ENCODE measurements at places on chromosomes 3 and 15.

DNA sequence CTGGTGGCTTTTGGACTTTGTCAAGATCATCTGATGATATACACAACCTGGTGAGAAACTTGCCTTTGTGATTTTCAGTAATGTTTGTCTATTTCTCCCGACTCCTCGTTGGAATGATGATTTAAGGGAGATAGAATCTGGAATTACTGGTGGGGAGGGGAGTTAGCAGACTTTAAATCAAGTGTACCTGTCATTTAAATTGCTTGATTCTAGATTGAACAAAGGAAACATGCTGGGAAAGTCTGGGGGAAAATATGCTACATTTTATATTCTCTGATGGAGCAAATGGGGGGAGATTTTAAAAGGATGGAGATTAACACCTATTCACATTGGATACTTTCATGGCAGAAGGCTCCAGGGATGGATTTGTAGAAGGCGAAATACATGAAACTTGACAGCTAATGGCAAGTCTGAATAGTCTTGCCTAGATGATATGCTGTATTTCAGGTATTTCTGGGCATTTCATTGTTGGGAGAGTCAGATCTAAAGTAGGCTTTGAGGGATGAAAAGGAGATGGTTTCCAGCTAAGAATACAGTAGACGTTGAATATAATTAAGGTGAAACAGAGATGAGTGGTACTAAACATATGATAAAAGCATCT lies 189.1 kb upstream of the PDZRN3 start:
- DNase-seq, result no peak

- DNase-seq, result no peak
Observed at GRCh38 chr3:185896636-185897035, 41.2 kb downstream of the TRA2B start.

- no peak for DNase-seq
Observed at GRCh38 chr3:142915636-142916035, 26.8 kb upstream of the PCOLCE2 start.

DNA sequence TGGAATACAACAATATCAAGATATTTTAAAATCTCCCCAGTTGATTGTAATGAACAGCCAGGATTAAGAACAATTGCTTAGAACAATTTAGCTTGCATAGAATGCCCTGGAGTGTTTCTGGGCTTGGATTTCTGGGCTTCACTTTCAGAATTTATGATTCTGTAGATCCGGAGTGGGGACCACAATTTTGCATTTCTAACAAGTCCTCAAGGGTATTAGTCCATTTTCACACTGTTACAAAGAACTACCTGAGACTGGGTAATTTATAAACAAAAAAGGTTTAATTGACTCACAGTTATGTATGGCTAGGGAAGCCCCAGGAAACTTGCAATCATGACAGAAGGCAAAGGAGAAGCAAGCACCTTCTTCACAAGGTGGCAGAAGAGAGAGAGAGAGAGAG lies 54.3 kb upstream of the MYRIP start:
- no peak for DNase-seq

DNA sequence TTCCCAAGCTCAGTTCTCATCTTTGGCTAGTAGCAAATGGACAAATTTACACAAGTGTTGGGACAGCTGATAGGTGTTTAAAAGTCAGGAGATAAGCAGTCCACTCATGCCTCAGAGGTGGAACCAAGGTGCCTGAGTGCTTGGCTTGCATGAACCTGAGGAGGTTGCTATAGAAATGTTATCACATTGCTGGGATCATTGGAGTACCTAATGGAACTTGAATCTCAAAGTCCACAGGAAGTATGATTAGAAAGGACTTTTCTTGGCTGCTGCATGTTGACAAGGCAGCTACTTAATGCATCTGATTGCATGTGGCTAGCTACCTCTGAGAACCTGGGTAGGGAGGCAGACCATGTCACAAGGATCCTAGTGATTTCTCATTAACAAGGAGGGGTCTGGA lies 39.5 kb upstream of the C3orf80 start:
- DNase-seq, result no peak

GRCh38 chr3:50873376-50874157 lies 198.8 kb downstream of the DOCK3 start:
- DNase-seq, result no peak

- no peak for DNase-seq
Observed at GRCh38 chr15:85772668-85773067, 22.1 kb downstream of the KLHL25 start.

DNA sequence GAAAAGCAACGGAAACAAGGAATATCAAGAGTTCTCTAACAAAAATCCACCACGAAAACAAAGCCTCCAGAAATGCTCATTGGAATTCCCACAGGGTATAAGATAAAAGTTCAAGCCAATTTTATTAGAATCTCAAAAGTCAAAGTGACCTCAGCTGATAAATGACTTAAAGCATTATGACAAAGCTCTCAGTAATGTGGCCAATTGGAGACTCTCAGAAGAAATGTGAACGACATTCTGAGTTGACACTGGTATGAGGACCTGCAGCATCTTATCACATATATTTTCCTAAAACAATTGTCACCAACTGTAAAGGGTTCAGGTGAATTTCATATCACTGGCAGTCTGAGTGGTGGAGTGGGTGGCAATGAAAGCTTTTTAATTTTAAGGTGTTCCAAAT lies 199.1 kb downstream of the FOXP1 start:
- DNase-seq, result no peak

DNA sequence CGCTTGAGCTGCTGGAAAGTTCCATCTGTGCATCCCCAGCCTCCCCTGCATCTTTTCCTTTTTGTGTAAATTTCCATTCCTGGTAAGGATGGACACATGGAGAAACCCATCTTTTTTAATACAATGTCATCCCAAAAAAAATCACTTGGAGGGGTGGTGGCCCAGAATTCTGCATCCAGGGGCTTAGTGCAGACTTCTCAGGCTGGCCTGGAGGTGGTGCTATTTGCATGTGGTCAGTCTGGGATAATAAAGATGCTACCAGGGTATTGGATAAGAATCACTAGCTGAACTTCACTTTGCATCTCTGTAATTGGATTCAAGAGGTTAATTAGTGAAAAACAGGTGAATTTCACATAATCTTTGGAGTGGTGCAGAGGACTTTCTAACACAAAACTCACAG lies 1.8 kb upstream of the ZSCAN2 start:
- no peak for DNase-seq

GRCh38 chr3:155386919-155387318 lies 93.4 kb upstream of the STRIT1 start:
- DNase-seq, result no peak

GRCh38 chr15:78265137-78265460 lies 737 bp downstream of the DNAJA4 start:
- DNase-seq, result no peak

DNA sequence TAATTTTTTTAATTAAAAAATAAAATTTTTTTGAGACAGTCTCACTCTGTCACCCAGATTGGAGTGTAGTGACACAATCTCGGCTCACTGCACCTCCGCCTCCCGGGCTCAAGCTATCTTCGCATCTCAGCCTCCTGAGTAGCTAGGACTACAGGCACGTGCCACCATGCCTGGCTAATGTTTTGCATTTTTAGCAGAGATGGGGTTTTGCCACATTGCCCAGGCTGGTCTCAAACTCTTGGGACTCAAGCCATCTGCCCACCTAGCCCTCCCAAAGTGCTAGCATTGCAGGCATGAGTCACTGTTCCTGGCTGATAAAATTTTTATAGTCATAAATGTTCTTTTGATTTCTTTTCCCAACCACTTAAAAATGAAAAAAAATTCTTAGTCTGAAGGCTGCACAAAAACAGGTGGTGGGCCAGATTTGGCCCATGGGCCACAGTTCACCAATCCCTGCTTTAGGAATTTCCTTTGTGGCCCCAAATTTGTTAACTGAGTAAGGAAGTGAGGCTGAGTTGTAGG lies 9.2 kb downstream of the UBA5 start:
- DNase-seq, result no peak

- DNase-seq, result no peak
Observed at GRCh38 chr3:11305509-11305908, 33.3 kb downstream of the ATG7 start.

DNA sequence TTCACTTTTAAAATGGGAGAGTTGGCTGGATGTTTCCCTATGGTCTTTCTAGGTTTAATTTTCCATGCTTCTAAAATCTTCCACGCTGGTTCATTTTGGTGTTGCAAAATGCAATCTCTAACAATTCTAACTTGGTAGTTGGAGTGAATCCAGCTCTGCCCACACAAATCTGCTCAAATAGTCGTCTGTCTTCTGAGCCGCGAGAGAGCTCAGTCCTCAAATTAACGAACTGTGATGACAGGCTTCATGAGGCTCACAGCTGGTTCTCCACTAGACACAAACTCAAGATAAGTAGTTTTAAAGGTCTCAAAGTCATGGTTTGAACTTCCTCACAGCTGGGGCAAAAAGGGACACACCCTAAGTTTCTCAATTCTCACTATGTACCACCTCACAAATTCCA lies 178.6 kb upstream of the LYSMD4 start:
- DNase-seq, result no peak

GRCh38 chr15:23912191-23912590 lies 225.1 kb upstream of the NDN start:
- no peak for DNase-seq

GRCh38 chr15:62880278-62880677 lies 162.3 kb upstream of the TPM1 start:
- DNase-seq, result no peak

GRCh38 chr15:50888054-50888453 lies 20.4 kb upstream of the AP4E1 start:
- no peak for DNase-seq

- peak; percentile 95 for DNase-seq
Observed at GRCh38 chr3:4978204-4978965, 852 bp upstream of the BHLHE40 start.

DNA sequence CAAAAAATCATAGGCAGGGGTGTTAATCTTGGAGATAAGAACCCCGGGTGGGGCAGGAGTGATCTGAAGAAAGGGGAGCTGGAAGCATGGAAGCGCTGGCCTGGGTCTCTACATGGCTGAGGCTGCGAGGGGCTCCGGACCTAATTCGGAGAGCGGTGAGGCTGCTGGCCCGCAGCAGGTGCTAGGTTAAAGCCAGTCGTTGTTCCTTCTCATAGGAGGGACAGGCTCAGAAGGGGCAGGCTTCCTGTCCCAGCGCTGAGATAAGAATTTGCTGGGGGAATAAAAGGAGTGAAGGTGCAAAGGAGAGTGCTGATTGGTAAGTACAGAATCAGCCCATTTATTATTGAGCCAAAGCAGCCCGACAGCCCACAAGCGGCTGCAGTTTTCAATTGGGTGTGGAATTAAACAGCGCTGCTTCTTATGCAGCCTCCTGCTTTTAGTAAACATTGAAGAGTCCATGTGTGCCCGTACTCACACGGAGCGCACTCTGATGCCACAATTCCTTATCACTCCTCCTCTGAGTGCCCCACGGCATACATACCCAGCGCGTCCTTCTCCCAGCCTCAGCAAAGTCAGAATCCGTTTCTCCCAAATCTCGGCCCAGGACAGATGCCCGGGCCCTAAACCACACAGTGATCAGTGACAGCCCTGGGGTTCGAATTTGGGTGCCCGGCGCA lies 17.1 kb downstream of the CHST13 start:
- no peak for DNase-seq

DNA sequence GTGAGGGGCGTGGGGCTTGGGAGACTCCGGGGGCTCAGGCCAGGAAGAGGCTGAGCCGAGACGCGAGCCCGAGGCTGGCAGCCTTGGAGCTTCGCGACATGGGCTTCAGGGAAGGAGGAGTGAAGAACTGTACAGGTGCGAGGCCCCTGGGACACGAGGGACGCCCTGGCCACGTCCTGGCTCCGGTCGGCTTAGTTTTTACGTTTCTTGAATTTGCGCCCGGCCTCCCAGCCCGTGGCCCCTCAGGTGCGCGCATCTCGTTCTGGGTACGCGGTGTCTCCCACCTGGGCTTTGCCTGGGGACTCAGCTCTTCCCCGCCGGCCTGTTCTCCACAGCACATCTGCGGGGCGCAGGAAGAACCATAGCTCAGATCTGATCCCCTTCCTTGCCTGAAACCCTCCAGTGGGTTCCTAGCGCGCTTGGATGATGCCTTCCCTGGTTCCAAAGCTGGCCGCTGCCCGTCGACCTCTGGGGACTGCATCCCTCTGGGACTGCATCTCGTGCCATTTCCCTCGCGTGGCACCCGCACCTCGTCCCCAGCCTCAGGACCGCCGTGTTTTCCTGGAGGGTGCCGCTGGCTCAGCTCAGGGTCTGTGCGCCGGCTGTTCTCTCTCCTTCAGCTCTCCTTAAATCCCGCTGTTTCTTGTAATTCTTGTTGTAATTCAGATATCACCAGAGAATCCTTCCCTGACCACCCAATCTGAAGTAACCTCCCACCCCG lies 614 bp downstream of the CHCHD6 start:
- no peak for DNase-seq
